Cortex of kidney (tissue), 1 donor: ENCODE measurements at places on chromosomes 4 and X.

DNA sequence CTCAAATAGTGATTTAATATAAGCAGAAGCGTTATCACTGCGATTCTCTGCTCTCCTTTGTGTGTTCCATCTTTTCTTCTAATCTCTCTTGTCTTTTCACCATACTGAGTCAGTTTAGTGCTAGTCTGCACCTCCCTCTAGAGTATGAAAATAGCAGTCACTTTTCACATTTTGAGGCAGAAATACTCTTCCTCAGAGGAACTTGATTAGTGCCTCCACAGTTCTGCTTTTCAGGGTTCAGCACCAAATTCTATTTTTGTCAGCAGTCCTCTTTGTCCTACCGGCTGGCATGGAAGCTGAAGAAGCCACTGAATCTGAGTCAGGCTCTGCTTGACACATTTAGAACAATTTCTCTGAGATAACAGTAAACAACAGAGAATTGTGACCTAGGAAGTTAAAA lies 49.7 kb upstream of the ANKRD17 start:
- DNase-seq, result no peak

DNA sequence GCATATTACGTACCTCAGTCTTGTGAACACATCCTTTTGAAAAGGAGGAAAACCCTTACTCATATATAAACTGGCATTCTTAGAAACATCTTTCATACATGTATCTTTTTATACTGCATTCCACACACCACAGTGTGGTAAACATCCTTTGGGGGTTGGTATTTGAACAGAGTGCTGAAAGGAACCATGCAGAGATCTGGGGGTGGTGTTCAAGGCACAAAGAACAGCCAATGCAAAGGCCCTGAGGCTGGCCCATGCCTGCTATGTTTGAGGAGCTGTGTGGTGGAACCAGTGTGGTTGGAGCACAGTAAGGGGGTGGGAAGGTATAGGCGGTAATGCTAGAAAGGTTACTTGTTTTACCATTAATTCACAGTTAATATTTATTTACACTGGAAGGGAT lies 2.0 kb downstream of the ELK1 start:
- DNase-seq, result no peak

GRCh38 chr4:142706381-142706780 lies 139.7 kb downstream of the INPP4B start:
- no peak for DNase-seq

DNA sequence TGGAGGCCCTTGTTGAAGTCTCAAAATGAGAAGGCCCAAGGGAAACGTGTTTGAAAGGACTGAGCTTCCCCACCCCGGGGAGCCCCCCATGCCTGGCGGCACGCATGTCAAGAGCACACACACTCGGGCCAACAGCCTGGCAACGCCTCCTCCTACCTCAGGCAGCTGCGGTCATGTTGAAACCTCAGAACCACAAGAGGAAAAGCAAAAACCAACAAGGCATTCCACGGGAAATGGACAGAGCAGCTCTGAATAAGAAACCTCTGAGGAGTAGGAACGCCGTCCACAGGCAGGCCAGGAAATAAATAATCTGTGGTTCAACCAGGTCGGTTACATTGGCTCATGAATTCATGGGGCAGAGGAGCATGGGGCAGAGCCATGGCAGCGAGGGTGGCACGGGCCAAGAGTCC lies 95.7 kb upstream of the AFAP1 start:
- no peak for DNase-seq

GRCh38 chr4:113958766-113959538 lies 20.5 kb downstream of the ARSJ start:
- DNase-seq, result no peak

DNA sequence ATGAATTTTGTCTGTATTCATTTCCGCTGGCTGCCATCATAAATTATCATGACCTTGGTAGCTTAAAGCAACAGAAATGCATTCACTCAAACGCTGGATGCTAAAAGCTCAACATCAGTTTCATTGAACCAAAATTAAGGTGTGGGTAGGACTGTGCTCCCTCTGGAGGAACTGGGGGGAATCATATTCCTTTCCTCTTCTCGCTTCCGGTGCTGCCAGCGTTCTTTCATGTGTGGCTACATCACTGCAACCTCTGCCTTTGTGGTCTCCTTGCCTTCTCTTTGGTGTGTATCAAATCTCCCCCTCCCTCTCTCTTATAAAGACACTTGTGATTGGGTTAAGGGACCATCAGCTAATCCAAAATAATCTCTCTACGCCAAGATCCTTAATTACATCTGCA lies 39.5 kb downstream of the NEIL3 start:
- DNase-seq, result no peak

DNA sequence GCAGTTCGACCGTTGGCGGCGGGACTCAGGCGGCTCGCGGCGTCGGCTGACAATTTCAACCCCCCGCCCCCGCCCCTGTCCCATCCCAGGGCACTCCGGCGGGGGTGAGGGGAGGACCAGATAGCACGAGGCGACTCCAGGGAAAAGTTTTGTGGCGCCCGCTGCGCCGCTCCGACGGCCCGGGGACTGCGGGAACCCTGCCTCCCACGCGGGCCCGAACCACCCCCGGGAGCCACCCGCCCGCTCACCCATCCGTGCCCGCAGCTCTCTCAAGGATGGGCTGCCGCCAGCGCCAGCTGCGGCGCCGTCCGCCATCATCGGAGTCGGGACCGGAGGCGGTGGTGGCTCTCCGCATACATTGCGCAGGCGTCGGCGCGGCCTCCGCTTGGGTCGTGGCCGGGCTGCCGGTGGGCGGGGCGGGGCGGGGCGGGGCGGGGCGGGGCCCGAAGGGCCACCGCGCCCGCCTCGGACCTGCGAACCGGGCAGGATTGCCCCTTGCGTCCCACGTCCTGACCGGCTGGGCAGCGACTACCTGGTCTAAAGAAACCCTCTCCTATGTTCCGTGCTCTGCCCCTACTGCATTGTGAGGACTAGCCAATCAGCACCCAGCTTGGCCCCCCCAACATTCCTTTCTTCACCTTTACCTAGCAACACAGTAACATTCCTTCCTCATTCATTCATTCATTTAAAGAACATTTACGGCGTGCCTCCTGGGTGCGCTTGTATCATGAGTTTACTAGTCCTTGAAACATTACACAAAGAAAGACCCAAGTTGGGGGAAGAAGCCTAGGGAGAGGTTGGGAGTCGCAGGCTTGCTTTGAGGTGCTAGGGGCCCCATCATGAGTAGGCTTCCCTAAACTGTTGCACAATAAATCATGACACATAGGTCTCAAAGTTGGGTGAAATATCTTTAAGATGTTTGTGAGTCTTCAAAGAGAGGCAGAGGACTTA lies at the start of gene MAP7D3:
MAP7D3 (minus strand) TSS at position 360 of the 951 bp plus-strand sequence; CDS start at position 318, 42 bp downstream.
- no peak for DNase-seq

DNA sequence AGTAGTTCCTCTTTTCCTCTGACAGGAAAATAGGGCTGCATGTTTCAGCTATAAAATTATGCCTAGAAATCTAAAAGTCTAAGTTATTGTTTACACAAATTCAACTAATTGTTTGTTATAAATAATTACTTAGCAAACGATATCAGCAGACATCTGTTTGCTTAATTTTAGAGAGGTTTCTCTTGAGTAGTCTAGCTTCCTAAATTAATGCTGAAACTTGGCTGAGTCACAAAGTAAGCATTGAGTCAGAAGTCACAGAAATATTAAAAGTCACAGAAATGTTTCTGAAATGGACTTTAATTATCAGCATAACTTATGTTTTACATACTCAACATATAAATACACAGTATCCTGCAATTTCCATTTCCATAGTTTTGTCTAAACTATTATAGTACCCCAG lies 1044.0 kb downstream of the CCSER1 start:
- DNase-seq, result no peak

- DNase-seq, result no peak
These were observed 4.9 kb downstream of the CHRNA9 start for GRCh38 chr4:40340030-40340429.

GRCh38 chr4:65943076-65943475 lies 272.8 kb upstream of the EPHA5 start:
- DNase-seq, result no peak

DNA sequence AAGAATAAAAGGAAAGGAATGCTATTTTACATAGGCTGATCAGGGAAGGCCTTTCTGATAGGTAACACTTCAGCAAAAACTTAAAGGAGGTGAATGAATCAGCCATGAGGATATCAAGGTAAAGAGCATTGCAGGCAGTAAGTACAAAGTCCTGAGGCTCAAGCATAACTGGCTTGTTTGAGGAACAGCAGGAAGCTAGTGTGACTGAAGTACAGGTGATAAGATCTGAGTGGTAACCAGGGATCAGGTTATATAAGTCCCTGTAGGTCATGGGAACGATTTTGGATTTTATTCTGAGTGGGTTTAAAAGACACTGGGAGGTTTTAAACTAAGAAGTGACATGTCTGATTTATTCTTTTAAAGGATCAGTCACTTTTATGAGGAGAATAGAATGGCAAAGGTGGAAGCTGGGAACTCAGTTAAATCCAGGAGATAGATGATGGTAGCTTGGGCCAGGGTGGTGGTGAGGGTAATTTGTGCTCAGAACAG lies 47.1 kb upstream of the THOC2 start:
- no peak for DNase-seq
